Tibial nerve (tissue), 4 donors: ENCODE measurements at places on chromosomes 13 and 19. TPM values are rescaled to one million over a fixed set of nuclear protein-coding genes. Genes with fewer than 3 reads are reported as not detected.

The INAFM1 gene
- 9.6 TPM for total RNA-seq

The TEX101 gene
- not detected for total RNA-seq

The SYNGR4 gene
- not detected for total RNA-seq

DNA sequence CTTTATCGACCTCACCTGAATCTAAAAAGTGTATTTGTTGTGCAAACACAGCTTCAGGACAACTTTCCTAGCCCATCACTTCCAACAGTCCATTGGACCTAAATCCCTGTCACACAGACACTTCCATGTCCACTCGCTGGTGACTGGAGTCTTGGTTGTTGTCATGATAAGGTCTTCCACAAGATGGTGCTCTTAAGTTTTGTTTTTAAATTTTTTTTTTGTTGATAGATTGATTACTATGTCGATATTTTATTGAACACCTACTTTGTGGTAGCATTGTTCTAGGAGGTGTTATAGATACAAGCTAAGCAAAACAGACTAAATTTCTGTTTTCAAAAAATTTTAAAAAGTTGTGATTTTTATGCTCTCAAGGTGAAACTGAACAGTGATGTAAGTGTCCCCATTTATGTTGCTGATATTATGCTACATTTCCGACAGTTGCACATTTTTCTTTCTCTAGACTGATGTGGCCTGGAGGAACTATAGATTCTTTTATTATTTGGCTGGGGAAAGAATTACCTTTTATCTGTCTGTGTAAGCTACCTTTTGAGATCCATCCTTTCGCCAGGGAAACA, 8.1 kb upstream of the ERICH6B start:
- no peak for DNase-seq
